ELR (cell line): ENCODE measurements at places on chromosomes 12 and 14.
A peak's percentile ranks its signal among the peaks of the same experiment; 100 is the strongest.

DNA sequence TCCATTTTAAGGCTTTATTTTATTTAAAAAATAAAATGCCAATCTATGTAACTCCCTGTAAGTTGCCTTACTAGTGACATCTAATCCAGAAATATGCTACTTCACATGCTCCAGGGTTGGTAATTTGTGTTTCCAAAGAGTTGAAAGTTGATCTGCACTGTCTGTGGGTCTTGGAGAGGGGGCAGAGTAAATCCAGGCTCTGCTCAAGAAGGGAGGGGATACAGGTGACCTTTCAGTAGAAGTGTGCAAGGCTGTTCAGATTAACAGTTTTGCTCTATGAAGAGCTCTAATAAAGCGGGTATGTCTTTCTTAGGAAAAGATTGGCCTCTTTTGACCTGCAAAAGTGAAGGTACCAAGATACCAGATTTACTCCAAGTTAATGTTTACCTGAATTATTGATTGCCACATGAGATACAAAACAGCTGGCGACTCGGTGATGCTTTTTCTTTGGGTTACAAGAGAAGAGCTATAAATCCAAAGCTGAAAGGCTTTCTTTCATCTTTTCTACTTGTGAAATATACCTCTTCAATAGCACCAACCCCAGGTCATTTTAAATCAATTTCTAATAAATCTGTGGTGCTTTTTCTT, 75.6 kb upstream of the FLRT2 start:
- no peak for DNase-seq

GRCh38 chr12:48489012-48489411, 6.7 kb downstream of the C12orf54 start:
- peak; percentile 13 for DNase-seq

DNA sequence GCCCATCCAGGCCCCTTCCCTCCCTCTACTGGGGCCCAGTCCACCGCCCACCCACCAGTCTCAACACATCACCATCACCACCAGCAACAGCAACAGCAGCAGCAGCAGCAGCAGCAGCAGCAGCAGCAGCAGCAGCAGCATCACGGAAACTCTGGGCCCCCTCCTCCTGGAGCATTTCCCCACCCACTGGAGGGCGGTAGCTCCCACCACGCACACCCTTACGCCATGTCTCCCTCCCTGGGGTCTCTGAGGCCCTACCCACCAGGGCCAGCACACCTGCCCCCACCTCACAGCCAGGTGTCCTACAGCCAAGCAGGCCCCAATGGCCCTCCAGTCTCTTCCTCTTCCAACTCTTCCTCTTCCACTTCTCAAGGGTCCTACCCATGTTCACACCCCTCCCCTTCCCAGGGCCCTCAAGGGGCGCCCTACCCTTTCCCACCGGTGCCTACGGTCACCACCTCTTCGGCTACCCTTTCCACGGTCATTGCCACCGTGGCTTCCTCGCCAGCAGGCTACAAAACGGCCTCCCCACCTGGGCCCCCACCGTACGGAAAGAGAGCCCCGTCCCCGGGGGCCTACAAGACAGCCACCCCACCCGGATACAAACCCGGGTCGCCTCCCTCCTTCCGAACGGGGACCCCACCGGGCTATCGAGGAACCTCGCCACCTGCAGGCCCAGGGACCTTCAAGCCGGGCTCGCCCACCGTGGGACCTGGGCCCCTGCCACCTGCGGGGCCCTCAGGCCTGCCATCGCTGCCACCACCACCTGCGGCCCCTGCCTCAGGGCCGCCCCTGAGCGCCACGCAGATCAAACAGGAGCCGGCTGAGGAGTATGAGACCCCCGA, 6.8 kb upstream of the RNU7-1 start:
- DNase-seq = no peak

GRCh38 chr12:126811391-126811790, 1455.6 kb upstream of the TMEM132C start:
- no peak for DNase-seq

DNA sequence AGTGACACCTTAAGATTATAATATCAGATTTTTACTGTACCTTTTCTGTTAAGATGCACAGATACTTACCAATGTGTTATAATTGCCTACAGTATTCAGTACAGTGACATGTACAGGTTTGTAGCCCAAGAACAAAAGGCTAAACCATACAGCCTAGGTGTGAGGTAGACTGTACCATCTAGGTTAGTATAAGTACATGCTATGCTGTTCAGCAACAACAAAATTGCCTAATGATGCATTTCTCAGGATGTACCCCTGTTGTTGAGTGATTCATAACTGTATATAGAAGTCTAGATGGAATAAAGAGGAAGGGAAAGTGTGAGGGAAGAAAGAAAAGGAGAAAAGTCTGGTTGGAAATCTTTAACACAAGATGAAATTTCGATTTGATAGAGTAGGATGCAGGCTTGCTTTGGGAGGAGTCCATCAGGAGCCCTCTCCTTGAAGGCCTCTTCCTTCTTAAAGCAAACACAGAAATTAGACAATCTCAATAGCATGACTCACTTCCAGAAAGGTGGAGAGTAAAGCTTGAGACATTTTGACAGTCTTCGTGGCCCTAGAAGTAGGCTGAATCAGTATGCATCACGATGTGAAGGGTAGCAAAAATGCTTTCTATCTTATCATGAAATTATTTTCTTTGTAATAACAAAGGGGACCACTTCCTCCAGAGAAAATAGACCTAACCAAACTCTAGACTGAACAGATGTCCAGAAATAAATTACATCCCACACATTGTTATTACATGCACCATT, 191.5 kb downstream of the SYT1 start:
- peak; percentile 94 for DNase-seq

DNA sequence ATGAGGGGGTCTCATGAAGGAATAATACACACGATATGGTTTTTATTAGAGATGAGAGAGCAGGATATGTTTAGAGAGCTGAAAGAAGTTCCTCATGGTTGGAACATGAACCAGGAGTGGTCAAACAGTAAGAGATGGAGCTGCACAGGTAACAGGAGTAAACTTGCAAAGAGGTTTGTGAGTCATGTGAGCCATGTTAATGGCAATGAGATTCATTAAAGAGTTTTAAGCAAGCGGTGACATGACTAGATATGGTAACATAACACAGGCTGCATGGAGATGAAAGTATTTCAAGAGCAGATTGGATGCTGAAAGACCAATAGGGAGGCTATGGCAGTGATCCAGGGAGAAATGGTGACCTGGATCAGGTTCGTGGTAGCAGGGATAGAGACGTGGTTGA, 62.6 kb upstream of the SSTR1 start:
- DNase-seq = no peak

DNA sequence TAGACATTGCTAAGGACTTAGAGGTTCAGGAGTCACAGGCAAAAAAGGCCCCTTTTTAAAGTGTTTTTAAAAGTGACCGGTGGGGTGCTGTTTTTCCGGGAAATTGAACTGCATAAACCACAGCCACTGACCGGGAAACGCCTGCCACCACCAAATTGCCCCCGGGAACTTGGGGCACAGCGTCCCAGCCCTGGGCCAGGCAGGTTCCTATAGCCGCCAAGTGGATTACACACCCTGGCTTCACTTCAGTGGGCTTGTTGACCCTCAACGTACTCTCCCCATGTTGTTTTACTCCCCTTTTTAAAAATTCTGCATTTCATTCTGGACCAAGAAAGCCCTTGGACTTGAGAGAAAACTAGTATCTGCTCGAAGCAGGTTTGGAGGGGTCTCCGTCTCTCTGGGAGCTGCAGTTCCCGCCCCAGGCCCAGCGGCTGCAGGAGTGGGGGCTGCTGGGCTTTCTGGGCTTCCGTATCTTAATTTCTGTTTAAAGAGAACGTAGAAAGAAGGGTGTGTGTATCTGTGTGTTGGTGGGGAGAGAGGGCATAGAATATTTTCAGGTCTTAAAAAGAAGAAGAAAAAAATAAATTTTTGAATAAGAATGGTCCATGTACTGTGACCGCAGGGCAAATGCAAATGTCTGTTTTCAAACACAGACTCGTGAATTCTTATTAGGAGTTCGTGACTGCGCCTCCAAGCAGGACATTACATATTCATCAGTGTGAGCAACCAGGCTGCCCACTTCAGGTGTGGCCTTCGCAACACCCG, 82.9 kb downstream of the PAPOLA start:
- no peak for DNase-seq

DNA sequence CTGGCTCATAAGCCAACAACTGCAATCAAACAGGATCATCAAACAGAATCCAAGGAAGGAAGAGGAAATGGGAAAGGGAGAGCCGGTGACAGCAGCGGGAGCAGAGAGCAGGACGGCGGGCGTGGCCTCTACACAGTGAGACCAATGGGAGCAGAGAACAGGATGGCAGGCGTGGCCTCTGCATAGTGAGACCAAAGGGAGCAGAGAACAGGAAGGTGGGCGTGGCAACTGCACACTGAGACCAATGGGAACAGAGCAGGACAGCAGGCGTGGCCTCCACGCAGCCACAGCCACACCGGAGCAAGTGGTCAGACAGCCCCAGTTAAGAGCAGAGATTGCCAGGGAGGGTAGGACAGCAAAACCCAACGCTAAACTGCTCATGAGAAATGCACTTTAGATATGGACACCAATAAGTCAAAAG, 16.4 kb downstream of the LRCOL1 start:
- peak; percentile 92 for DNase-seq

DNA sequence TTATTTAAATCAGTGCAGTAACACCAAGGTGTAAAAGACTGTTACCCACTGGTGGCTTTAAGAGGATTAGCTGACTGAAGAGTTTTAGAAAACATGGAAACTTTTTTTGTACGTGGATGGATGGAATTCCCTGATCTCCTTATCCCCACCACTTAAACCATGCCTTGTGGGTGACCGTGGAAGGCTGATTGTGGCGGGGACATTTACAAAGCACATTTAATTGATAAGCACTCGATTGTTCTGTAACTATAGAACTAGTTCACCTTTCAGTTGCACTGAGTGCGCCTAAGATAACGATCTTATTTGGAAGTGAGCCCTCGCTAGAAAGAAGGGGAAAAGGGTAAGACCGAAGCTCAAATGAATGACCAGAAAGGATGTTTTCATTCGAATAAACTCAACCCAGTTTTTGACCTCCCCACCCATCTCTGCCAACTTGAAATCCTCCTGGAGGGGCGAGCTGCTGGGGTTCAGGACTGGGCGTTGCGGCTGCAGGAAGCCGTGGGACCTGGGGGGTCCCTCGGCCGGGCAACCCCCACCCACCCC, 688 bp upstream of the RASSF3 start:
- peak; percentile 45 for DNase-seq

DNA sequence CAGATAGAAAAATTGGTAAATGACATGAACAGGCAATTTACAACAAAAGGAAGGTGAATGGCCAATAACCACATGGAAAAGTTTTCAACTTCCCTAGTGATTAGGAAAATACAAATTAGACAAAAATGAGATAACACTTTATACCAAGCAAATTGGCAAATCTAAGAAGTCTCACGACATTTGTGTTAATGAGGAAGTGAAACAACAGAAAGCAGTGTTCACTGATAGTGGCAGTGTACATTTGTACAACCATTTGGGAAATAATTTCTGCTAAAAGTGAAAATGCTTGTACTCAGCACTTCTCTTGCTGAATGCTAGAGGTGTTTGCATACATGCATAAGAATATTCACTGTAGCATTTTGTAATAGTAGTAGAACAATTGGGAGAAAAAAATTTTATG, 126.6 kb downstream of the LLPH start:
- DNase-seq = no peak

DNA sequence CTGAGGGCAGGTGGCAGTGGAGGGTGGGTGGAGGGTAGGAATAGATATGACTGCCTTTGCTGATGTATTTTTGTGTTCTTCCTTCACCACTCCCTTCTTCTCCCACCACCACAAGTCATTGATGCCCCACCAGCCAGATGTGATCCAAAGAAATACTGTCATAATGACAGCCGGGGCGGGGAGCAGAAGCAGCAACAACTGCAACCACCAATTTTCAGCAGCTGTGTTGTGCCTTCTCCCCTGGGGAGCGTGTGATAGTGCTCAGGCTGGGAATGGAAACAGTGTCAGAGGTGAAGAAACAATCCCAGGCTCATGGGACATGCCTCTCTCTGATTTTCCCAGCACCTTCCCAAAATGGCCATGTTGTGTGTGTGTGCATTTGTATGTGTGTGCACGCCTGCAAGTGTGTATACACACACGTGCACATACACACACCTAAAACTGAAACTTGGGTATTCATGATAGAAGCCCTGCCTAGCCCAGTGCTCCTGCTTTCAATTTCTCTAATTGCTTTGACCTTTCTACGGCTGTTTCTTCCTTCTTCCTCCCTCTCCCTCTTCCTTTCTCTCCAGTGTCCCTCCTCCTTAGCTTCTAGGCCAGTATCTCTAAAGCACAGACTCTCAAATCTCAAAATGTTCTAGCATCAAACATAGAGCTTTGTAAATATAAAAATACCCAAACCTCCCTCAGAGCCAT, 299.2 kb upstream of the FKBP4 start:
- no peak for DNase-seq

GRCh38 chr12:29578731-29579130, 81.2 kb upstream of the OVCH1 start:
- no peak for DNase-seq

- DNase-seq = no peak
Measured at GRCh38 chr12:27988594-27989233, 16.2 kb upstream of the PTHLH start.

- DNase-seq = no peak
Measured at GRCh38 chr14:103555559-103556337, 6.7 kb downstream of the BAG5 start.

DNA sequence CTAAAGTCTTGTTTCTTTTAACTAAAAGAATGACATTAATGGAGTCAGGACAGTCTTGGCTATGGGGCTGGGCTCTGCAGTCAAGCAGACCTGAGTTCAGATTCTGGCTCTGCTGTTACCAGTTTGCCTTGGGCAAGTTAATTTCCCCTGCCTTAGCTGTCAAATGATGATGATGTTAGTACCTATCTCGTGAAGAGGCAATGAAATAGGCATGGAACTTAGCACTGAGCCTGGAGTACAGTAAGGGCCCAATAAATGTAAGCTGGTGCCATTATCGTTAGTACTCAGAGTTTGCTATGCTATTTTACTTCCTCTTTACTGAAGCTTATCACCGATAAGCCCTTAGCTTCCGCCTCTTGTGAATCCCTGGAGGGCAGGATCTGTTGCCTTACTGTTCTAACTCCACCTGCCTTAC, 8.5 kb downstream of the FBXW8 start:
- DNase-seq = no peak

- DNase-seq = no peak
Measured at GRCh38 chr14:51869411-51870100, 9.1 kb downstream of the GNG2 start.

DNA sequence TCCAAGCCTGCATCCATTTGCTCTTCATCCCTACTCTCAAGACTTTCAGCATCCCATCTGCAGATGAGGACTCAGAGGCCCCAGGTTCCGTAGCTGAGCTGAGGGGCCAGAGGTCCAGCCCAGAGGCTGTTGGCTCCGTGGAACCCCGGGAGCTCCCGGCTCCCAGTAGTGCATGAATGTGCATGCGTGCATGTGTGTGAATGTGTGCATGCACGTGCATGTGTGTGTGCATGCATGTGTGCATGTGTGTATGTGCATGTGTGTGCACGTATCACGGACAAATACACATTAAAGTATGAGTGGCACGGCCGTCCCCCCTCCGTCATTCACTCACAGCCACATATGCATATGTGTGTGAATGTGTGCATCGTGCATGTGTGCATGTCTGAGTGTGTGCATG, 149.9 kb downstream of the KIF26A start:
- DNase-seq = no peak
